Naive thymus-derived CD8-positive, alpha-beta T cell (primary cell): ENCODE measurements at places on chromosomes 13 and 19. TPM values are rescaled to one million over a fixed set of nuclear protein-coding genes. Genes with fewer than 3 reads are reported as not detected.

The SLITRK6 gene
- polyA plus RNA-seq = not detected

The FPR1 gene
- not detected for polyA plus RNA-seq

The OR7D2 gene
- not detected for polyA plus RNA-seq

The FFAR1 gene
- polyA plus RNA-seq = not detected

The PEG3 gene
- not detected for polyA plus RNA-seq

DNA sequence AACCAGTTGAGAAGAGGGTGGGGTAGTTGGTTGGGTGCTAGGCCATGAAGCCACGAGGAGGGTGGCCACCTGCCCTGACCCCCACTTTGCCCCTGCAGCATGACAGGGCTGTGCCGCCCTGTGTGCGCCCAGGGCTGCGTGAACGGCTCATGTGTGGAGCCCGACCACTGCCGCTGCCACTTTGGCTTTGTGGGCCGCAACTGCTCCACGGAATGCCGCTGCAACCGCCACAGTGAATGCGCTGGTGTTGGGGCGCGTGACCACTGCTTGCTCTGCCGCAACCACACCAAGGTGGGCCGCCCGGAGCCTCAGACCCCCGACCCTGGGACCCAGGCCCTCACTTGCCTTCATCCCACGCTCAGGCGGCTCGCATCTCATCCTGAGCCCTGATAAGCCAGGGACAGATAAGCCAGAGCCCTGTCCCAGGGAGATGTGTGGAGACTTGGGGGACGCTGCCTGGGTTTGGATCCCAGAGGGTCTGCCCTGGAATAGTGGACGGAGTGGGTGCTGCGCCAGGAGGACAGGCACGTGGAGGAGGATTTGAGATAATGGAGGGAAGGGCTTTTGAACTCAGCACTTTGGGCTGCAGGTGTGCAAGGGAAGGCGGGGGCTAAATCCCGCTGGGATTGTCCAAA is 20.5 kb downstream of the CNFN start:
- no peak for DNase-seq

GRCh38 chr13:27997904-27998522 is 9.5 kb upstream of the URAD start:
- peak; percentile 18 for DNase-seq

- DNase-seq = no peak
These were observed 31.9 kb downstream of the SGCG start for GRCh38 chr13:23212671-23213070.

GRCh38 chr19:3359015-3359918 is 7.1 kb upstream of the NFIC start:
- DNase-seq = peak; percentile 57

DNA sequence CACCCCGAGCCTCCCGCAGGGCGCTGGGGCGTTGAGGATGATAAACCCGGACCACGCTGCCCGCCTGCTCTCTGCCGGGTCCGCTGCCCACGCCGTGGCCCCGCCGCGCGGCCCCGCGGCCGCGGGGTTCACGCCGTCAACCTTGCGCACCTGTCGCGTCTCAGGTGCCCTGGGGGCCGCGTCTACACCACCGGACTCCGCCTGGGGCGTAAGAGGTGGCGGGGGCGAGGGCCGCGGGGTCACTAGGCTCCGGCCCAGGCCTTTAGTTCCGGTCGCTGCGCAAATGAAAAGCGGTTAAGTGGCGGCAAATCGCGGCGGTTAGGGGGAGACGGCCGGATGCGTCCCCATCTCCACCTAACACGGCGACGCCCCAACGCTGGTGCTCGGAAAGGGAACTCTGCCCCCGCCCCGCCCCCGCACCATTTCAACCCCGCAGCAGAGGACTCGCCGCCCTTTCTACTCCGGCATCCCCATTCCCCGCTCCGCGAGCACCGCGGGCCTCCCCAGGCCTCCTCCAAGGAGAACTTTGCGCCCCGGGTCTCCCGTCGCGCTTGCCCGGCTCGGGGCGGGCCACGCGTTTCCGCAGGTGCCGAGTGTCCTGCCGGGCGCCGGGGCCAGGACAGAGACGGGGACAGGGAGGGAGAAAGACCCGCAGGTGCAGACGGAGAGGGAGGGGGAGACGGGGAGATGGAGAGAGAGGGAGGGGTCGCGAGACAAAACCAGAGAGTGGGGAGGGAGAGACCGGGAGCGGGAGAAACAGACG is 4.3 kb downstream of the ONECUT3 start:
- no peak for DNase-seq

DNA sequence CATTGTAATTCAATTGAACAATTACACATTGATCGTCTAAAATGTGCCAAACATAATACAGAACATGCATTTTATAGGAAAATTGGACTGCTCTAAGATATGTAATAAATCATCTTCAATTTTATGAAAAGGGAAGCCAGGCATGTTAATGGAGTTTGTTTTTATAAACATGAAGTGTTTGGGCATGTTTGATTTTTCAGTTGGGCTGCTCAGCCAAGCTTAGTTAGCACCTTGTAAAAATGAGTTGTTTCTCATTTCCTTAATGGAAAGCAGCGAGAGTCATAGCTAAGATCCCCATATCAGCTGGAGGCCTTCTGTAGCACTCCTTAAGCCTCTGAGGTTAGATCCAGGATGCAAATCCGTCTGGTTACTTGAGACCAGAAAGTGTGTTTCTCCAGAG is 422.3 kb downstream of the SPRY2 start:
- DNase-seq = no peak

DNA sequence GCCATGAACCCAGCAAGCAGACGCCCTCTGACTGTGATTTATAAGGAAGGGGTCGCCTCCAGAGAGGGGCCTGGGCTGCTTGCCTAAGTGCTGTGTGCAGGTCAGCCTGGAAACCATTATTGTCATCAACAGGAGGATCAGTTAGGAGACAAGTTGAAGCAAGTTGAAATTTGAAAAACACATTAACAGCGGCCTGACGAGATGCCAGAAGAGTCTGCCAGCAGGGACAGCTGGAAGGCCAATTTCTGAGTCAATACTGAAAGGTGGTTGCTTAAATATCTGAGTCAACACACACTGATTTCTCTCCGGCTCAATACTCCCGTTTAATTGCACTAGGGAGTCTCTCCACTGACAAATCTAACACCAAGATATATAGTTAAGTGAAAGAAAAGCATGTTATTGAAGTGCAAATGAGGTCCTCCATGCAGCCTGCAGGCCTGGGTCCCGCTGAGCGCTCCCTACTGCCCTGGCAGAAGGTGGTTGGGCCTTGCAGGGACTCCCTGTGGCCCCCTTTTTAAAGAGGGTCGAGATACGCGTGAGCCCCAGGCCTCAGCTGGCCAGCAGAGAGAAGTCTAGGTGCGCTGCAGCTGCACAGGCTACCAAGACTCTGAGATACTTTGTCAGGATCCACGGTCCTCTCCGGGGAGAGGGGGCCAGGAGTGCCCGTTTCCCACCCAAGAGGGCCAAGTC is 91.1 kb downstream of the RNASEH2B start:
- no peak for DNase-seq
